COR-L47 (cell line): ENCODE measurements at places on chromosomes 13 and 19.

GRCh38 chr19:36417752-36418286 is 625 bp downstream of the ZFP82 start:
- no peak for DNase-seq

DNA sequence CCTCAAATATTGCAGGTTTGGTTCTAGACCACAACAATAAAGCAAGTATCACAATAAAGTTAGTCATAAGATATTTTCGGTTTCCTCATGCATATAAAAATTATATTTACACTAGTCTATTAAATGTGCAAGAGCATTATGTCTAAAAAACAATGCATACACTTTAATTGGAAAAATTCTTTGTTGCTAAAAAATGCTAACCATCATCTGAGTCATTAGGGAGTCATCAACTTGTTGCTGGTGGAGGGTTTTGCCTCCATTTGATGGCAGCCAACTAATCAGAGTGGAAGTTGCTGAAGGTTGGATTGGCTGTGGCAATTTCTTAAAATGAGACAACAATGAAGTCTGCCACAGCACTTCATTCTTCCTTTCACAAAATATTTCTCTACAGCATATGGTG is 422.3 kb upstream of the GPC6 start:
- DNase-seq = no peak

GRCh38 chr13:74682746-74683145 is 548.5 kb upstream of the KLF12 start:
- DNase-seq = no peak

DNA sequence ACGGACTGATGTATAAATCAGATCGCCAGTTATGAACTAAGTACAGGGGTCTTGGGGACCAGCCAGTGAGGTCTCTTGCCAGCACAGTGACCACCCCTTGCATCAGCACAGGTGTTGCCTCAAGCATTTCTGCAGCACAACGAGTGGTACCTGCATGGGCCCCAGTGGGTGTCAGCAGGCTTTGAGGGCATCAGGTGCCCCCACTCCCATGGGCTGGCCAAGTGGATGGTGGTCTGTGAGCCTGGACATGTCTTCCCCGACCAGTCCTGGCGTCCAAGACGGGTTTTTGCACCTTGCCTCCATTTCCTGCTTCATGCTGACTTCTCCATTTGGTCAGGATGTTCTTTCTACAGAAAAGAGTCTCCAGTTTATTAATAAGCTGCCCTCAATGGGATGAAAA is 22.4 kb upstream of the ARHGEF7 start:
- no peak for DNase-seq

DNA sequence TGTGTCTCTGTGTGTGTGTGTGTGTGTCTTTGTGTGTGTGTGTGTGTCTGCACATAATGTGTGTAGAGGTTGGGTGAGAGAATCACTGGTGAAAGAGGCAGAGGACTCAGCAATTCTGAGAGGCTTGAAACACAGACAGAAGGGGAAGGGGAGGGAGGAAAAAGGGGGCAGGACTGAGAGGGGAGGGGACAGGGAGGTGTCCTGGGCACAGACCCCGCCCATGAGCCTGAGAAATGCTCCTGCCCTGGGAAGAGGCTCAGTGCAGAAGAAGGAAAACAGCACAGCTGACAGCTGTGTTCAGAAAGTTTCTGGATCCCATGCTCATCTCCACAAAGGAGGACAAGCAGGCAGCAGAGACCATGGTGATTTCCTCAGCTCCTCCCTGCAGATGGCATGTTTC is 59.1 kb upstream of the CEACAM8 start:
- DNase-seq = no peak

DNA sequence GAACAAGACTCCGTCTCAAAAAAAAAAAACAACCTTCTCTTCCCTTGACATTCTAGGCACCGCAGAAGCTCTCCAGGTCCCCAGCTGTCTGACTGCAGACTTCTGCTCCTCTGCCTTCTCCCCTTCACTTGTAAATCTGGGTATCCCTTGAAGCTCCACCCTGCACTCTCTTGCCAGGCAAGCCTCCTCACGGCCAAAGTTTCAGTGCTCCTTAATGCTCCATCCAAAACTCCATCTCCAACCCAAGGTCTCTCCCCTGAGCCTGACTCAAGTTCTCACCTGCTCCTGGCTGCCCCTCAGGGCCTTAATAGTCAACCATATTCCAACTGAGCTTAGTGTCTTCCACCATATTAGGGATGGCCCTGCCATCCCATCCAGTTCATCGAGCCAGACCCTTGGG is 1.4 kb upstream of the CLDND2 start:
- no peak for DNase-seq
